ENCODE measurements at places on chromosomes 1 and 21. TPM values are rescaled to one million over a fixed set of nuclear protein-coding genes. Genes with fewer than 3 reads are reported as not detected.

GRCh38 chr1:39854738-39855137 is 28.6 kb downstream of the TRIT1 start:
- no peak for DNase-seq

DNA sequence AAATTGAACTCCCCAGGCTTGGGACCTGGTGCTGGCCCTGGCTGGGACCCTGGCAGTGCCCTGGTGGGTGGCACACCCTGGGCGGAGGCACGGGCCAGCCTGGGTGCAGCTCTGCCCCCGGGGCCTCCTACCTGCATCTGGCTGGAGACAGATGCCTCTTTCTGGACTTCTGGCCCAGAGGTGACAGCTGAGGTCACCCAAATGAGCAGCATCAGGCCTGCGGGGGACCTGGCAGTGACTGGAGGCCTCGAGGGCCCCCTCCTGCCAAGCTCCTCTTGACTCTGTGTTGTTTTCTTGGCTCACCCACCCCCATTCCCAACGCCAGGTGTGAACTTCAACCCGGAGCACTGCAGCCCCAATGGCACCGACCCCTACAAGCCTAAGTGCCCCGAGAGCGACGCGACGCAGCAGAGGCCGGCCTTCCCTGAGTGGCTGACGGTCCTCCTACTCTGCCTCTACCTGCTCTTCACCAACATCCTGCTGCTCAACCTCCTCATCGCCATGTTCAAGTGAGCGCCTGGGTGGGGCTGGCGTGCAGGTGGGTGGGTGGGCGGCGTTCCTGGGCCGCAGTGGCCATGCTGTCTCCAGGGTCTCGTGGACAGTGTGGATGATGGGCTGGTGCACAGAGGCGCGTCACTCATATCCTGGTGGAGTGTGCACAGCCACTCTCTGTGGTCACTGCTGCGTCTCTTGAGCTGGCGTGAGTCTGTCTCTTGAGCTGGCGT is 41.6 kb upstream of the LRRC3 start:
- no peak for DNase-seq

Gene OPTC
- 0.08 TPM for polyA plus RNA-seq

- no peak for DNase-seq
Observed at GRCh38 chr1:176602388-176603004, 139.5 kb downstream of the PAPPA2 start.
